ENCODE measurements at places on chromosomes 2 and 18.

GRCh38 chr2:208010506-208010905, 14.8 kb downstream of the PLEKHM3 start:
- H3K27me3 ChIP-seq, result no peaks in the 10 kb centered on the region
- H3K4me3 ChIP-seq, result no peak overlapping the region
- no peaks in the 10 kb centered on the region for H3K36me3 ChIP-seq
- H3K4me1 ChIP-seq, result peaks cover 11% of the 10 kb centered on the region

DNA sequence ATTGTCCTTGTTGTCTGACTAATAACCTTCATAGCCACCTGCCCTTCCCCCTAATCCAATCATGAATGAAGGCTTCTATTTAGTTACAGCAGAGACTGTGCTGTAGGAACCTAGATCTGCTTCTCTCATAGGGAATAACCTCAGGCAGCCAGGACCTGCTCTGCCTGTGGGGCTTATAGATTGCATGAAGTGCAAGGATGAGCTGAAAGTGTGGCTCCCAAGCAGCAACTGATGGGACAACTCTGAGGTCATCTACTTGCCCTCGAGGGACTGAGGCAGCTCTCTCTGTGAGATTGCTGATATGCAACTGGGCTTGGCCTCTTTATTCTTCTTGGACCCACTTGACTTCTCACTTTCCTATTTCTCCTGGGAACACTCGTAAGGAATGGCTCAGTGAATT, 23.8 kb upstream of the SLC38A11 start:
- no peak overlapping the region for H3K4me3 ChIP-seq
- H3K36me3 ChIP-seq, result no peaks in the 10 kb centered on the region
- H3K27ac ChIP-seq, result no peak overlapping the region
- no peak for DNase-seq

- H3K4me1 ChIP-seq, result no peaks in the 10 kb centered on the region
- peaks cover 24% of the 10 kb centered on the region for H3K27me3 ChIP-seq
- no peaks in the 10 kb centered on the region for H3K36me3 ChIP-seq
- DNase-seq, result no peak
These were observed 22.5 kb upstream of the SULT1C2 start for GRCh38 chr2:108266218-108266617.

DNA sequence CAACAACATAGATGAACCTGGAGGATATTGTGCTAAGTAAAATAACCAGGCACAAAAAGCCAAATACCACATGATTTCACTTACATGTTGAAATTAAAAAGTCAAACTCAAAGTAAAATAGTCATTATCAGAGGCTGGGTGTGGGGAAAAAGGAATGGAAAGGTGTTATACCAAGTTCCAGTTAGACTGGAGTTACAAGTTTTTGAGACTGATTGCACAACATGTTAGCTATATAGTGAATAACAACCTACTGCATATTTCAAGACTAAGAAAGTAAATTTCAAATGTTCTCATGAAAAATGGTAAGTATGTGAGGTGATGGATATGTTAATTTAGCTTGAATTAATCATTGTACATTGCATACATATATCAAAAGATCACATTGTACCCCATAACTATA, 116.8 kb upstream of the HNMT start:
- no peaks in the 10 kb centered on the region for H3K36me3 ChIP-seq
- no peak overlapping the region for H3K27ac ChIP-seq
- no peaks in the 10 kb centered on the region for H3K27me3 ChIP-seq
- H3K4me1 ChIP-seq, result no peaks in the 10 kb centered on the region

DNA sequence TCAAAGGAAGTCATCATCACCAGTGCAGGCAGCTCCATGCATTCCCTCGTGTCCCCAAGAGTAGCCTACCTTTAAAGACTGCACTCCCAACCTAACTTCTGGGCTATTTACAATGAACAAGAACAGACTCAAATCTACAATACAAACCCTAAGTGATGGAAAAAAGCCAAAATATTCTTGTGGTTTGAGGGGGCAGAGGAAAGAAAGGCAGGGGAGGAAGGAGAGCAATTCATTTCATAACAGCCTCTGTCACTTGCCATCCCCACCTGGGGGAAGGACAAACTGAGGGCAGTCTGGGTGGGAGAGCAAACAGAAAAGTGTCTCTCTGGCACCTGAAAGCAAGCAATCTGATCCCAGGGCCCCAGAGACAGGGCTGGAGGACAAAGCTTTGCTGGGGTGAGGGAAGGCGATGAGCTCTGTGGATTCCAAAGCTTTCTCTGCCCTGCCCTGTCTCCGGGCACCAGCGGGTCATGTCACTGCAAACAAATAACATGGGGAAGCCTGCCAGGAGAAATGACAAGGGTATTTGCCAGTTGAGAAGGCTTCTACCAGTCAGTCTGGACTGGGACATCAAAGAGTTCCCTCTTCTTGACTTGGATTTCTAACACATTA, 528.0 kb upstream of the TNP1 start:
- no peak overlapping the region for H3K27ac ChIP-seq
- no peaks in the 10 kb centered on the region for H3K36me3 ChIP-seq
- peaks cover 3% of the 10 kb centered on the region for H3K27me3 ChIP-seq

DNA sequence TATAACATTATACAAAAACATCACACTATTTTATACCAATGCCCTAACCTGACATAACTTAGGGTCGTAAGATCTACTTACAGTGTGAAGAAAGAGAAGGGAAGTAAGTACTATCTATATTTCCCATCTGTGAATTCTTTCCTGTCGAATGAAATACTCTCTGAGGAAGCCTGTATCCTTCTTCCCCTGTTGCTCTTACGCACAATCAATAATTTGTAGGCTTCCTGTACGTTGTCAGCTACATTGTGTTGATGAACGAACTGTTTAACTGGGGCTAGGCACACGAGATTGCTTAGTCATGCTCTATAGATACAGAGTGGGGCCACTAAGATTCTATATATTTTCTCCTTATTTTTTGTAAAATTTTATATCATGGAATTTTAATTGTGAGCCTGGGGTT, 1125.0 kb upstream of the CELF4 start:
- no peaks in the 10 kb centered on the region for H3K27me3 ChIP-seq
- DNase-seq, result no peak
- no peaks in the 10 kb centered on the region for H3K4me1 ChIP-seq
- no peaks in the 10 kb centered on the region for H3K36me3 ChIP-seq

All from activated CD8-positive, alpha-beta memory T cell treated with anti-CD3 and anti-CD28 coated beads, Interleukin-2, amount 10 ng/mL, durations not matched to agents 7 days and 5 days (primary cell).